ENCODE measurements at places on chromosomes 2 and 18.
A peak's percentile ranks its signal among the peaks of the same experiment; 100 is the strongest.

- peak; percentile 48 for DNase-seq
Measured at GRCh38 chr2:199462956-199463692, 5.4 kb upstream of the SATB2 start.

DNA sequence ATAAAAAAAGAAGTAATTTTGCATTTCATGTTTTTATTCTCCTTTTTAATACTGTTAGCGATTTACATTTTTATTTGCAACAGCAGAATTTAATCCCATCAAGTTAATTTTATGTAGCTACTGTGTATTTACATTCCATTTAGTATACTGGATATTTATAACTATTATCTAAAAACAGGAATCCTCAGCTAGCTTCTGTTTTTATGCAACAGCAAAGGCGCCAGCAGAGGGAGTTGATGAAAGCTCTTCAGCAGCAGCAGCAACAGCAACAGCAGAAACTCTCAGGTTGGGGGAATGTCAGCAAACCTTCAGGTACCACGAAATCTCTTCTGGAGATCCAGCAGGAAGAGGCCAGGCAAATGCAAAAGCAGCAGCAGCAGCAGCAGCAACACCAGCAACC, 26.2 kb upstream of the SNORC start:
- DNase-seq = no peak

- no peak for DNase-seq
Measured at GRCh38 chr18:37393221-37393827, 172.3 kb downstream of the CELF4 start.

GRCh38 chr18:34915046-34915445, 126.2 kb upstream of the MAPRE2 start:
- no peak for DNase-seq

- no peak for DNase-seq
Measured at GRCh38 chr2:236162031-236162845, 5.9 kb downstream of the GBX2 start.
